ENCODE measurements at places on chromosomes 2 and 18.

DNA sequence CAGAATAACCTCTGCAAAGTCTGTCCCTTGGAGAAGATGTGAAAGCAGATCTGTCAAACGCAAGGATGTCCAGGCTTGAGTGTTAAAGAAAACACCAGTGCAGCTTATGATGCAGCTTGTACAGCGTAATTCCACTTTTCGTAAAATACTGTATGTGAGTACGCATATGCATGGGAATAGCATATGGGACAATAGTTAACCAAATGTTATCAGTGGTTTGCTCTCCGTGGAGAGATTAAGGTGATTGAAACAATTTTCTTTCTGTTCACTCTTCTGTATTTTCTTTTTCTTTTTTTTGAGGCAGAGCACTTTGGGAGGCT, 27.2 kb downstream of the ATOH8 start:
- DNase-seq = no peak

DNA sequence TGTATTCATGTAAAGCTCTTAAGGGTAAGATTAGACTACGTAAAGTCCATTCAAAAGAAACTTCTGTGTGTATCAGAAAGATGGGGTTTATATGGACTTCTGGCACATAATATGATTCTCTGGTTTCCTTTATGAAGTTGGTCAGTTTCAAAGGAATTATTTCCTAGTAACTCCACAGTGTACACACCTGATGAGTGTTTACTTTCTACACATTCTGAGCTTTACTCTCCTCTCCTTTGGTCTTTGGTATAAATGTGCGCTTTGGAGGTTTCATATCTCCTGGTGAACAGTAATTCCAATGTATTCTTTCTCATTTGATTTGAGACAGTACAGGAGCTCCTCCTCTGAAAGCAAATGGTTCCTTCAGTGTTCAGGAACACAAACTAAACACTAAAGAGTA, 88.1 kb downstream of the OXER1 start:
- no peak for DNase-seq

DNA sequence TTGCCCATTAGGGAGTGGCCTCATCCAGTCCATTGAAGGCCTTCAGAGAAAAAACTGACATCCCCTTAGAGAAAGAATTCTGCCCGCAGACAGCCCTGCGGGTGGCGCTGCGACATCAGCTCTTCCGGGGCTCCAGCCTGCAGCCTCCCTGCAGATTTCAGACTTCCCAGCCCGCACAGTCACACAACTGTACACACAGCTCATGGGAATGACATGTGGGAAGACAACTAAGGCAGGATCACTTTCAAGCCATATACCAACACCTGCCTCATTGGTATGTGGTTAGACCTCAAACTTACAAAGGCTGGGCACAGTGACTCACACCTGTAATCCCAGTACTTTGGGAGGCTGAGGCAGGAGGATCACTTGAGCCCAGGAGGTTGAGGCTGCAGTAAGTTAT, 24.8 kb upstream of the TUBB6 start:
- no peak for DNase-seq

- no peak for DNase-seq
Measured at GRCh38 chr18:5155218-5155906, 41.7 kb downstream of the AKAIN1 start.

- DNase-seq = no peak
Measured at GRCh38 chr2:56084111-56084901, 99.5 kb upstream of the CCDC85A start.

DNA sequence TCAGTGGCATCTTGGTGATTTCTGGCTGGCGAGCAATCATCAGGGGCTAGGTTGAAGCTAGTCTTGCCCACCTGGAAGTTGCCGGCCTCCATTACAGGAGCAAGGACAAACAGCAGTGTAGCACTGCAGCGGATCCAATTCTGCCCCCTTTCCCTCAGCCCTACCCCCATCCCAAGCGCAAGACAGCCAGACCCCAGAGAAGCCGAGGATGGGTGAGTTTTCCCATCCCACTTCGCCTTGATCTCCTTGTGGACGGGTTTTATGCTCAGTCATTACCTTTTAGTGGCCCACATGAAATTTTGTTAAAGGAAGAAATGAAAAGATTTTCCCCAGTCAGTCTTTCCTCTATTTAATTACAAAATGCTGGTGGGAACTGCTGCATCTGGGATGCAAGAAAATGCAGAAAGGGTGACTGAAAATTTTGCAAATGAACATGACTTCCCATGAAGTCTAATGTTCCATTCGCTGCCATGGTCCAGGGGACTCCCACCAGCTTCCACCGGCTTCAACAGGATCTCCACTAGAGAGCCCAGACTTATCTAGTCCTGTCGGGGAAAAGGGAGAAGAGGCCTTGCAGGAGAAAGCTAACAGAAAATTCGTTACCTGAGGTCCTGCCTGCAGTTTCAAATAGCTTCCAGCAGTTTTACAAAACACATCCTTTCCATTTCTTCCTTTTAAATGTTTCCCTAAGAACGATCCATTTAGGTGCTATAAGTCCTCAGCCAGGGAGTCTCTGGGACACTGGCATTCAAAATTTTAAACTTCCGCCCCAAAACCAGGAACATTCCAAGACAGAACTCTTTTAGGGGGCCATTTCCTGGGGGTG, 1.9 kb upstream of the HOXD9 start:
- no peak for DNase-seq

- DNase-seq = no peak
Measured at GRCh38 chr18:7317804-7318231, 86.9 kb downstream of the LRRC30 start.

DNA sequence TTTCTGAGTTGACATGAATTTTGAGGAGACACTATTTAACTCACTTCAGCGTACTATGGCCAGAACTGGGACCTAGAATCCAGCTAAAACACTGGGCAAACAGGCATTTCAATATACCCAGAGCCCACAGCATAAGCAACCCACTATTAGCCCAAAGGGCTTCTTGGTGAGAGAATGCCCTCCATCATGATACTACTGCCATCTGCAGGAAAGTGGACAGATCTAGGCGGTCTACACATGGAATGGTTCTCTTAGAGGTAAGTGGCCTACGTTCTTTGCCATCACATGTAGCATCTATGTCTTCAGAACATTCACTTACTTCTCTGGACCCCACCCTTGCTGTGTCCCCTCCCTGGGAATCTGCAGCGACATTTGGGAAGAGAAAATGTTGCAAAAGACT, 181.3 kb upstream of the LINC00305 start:
- DNase-seq = no peak

GRCh38 chr2:114316532-114317300, 125.7 kb upstream of the DPP10 start:
- no peak for DNase-seq

GRCh38 chr2:86815611-86816010, 24.9 kb upstream of the CD8A start:
- DNase-seq = no peak

GRCh38 chr2:108396845-108397244, 19.1 kb downstream of the SULT1C4 start:
- DNase-seq = no peak

DNA sequence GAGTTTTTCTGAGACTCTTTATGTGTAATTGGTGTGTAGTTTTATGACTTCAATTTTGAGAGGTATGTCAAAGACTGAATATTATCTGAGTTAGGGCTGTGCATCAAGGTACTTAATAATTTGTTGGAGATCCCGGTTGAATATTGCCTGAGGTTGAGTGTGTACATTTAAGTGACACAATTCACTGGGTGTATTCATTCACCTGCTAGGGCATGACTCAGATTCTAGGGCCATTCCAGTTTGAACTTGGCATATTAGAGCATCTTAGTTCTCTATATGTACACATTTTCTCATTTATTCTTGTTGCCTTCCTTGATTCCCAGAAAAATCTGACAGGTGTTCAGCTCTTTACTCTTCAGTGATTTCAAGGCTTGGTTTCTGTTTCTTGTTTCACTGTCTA, 12.5 kb downstream of the MAP4K4 start:
- DNase-seq = no peak

DNA sequence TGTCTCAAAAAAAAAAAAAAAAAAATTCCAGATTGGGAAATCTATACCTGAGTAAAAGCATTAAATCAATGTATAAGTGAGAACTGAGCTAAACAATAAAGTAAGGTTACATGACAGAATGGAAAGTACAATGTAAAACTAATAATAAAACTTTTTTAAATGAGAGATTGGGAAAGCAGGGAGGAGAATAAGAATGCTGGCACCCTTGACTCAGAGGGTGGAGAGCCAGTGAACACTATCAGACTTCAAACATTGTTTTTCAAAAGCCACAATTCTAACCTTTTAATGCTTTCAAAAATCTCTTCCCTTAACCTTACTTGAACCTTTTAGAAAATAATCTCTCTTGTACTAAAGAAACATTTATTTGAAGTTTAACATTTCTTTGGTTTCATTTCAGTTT, 63.5 kb downstream of the TBC1D8 start:
- no peak for DNase-seq

DNA sequence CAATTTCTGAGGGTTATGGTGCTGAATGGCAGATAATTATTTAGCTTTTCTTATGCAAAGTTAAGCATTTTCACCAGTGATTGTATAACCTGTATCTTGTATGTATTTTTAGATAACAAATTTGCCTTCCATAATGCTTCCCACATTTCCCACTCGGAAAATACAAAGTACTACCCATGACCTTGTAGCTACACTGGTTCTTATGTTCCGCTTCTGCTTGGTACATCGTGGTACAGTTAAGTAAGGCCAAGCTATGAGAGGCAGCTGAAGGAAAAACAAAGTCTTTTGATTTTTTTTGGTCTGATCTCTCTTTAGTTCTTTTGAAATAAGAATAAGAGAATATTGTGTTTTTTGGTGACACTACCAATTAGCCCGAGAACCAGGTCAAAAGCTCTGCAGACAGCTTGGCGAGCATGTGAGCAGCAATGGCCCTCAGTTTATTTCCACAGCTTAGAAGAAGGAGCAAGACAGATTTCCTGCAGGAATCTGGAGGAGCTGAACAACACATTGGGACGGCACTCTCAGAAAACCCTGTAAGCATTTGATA, 26.8 kb downstream of the SH3YL1 start:
- no peak for DNase-seq

- no peak for DNase-seq
Measured at GRCh38 chr2:232146294-232146693, 184.8 kb downstream of the DIS3L2 start.

GRCh38 chr2:120783969-120784372, 48.3 kb downstream of the GLI2 start:
- DNase-seq = no peak

DNA sequence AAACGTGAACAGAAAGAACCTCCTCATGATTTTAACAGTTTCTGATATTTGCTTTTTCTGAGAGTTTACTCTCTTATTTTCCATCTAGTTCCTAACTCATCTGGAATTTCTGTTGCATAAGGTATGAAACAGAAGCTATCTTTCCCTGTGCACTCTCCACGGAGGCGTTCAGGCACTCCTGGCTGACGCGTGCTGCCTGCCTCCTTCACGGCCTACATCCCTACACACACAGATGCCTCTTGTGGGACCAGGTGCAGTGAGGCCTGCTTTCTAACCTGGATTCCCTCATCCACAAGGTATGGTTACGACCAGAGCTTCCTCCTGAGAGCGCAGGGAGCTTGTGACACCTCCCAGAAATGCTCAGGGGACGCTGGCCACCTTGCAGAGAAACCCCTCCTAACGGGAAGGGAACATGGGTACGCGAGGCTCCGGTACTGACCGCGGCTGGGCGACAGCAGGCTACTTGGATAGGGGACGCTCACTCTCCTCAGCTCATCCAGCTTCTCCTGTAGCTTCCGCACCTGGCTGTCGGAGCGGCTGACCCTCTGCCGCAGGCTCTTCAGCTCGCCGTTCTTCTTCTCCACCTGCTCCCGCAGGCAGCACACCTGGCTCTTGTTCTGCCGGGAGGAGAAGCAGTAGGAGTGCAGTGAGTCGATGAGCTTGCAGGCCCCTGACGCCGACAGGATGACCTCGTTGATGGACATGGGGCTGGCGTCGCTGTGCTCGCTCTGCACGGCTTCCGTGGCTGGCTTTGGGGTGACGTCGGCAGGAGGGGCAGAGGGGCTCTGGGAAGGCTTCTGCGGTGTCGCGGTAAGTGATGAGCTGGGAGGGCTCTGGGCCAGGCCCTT, 4.3 kb downstream of the THAP4 start:
- no peak for DNase-seq

- no peak for DNase-seq
Measured at GRCh38 chr2:116224610-116225009, 1589.9 kb upstream of the DDX18 start.

DNA sequence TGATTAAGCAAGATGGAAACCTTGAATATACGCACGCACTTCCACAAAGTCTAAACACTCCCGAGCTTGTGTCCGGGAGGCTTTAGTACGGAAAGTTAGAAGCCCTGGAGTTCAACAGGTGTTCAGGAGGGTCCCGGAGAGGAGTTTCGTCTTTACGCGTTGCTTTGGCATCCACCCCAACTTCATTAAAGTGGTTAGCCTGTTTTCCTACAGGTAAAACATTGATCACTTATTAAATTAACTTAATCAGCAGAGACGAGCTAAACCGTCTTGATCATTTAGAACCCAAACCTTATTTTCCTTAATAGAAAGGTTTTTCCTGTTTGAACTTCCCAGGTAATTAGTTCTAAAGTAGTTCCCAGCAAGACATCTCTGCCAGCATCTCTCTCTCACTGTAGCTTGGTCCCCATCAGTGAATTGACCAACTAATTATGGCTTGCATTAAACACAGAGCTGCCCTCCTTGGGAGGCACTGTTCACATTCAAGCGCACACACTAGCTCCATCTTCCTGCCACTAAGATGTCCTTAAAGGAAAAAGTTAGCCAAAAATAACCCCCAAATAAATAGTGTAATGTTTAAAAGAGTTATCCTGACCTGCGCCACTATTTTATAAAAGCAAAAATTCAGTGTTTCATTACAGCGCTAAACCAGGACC, 1.4 kb downstream of the NPAS2 start:
- DNase-seq = no peak

DNA sequence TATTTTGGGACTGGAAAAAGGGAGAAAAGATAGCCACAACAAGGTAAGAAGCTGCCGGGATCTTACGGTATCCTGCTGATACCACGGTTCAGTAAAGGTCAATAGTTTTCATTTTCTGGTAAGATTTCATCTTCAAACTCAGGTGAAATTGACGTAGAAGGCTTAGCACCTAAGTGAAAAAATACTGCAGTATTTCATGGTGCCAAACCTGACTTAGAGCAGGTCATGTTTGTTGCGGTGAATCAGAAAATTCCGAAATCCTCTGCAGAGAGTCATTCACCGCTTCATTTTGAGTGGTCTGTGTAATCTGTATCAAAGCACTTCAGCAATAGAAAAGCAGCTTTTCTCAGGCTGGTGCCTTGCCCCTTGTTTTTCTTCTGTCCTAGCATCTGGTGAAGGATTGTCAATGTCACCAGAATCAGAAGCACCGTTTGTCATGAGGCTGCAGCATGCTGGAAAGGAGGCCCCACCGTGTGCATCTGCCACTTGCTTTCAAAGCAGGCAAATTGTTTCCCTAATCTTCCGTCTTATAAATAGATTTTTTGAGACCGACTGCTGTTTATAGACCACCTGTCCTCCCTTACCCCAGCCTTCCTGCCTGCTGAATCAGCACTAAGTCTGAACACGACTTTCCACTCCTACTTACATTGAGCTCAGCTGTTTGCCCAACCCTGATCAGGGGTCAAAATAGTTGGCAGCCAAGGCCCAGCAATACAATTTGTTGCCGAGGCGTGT, 156.3 kb downstream of the EML6 start:
- no peak for DNase-seq

Data from activated T-helper 1 cell treated with anti-CD3 and anti-CD28 coated beads, Interleukin-2, amount 50 U/mL, for 16 hours (primary cell).